Activated naive CD4-positive, alpha-beta T cell treated with anti-CD3 and anti-CD28 coated beads, Interleukin-2, amount 50 U/mL, for 72 hours (primary cell): ENCODE measurements at places on chromosomes 2 and 18.

DNA sequence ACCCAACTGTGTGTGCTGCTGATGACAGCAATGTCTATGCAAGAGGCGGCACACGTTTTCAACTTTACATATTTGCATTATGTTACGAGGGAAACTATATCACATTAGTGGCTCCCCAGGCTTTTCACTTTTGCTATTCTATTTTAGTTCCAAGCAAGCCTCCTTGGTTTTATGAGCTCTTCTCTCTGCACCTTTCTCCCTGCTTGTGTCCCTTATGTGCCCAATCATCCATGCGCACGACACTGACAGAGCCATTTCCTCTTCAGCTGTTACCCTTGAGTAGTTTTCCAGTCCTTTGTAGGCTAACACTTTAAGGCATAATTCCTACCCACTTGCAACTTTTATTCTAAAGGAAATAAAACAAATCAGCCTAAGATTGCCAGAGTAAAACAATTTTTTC lies 154.3 kb downstream of the TCF4 start:
- DNase-seq, result no peak

- no peak for DNase-seq
Observed at GRCh38 chr2:161138429-161138828, 21.8 kb upstream of the TANK start.

DNA sequence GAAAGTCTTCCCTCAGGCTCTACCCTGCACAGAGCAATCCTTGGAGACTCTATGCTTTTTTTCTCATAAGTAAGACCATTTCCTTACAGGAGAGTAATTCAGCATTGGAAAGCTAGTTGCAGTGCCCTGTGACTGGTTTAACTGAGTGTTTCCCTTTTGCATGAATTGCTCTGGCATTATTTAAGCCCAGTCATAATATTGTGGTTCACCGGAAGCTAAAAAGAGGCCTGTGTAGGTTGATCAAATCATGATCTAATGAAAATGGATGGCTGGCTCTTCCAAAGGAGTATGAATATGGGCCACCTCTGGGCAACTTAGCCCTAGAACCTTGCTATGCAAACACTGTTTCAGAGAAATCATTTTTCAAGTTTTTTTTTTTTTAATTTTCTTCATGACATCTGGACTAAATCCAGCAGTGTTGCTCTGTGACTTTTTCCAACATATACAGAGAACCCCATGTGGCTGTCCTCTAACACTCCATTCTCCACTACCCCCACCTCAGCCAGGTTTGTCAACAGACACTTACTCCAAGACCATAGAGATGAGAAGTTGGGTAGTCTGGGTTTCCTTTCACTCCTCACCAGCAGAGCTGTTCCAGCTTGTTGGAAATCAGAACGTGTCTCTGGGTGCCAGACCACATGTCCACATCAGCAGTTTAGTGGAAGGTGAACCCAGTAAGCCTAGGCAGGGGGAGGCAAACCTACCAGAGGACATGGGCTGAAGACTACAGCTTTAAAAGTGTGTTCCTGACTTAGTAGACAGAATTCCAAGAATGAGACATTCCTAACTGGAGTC lies 175.2 kb upstream of the SLC14A2 start:
- no peak for DNase-seq

DNA sequence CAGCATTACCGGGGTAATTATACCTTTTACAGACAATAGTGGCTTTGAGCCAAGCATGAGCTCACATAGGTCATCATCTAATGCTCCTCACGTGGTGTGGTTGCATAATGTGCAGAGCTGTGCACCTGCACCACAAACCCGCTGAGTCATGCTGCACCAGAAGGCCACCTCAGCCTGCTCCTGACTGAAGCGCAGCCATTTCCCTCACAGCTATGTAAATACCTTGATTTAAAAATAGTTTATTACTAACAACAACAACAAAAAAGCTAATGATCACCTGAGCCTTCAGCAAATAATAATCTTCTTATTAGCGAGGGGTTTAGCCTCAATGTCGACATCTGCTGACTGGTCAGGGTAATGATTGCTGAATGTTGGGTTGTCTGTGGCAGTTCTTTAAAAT lies 238.8 kb downstream of the MBD5 start:
- no peak for DNase-seq

DNA sequence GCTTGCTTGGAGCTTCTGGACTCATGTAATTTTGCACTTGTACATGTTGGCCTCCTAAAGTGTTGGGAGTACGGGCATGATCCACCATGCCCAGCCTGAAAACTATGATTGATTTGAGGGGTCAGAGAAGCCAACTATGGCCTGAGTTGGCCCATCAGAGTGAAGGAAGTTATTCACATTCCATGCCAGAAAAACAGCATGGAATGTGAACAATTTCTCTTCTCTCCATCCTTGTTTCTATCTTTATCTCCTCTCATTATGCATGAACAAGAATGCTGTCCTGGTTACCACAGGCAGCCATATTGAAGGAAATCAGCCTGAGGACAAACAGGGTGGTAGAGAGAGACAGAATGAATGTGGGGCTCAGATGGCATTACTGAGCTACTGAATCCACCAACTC lies 3.5 kb upstream of the CD226 start:
- no peak for DNase-seq

DNA sequence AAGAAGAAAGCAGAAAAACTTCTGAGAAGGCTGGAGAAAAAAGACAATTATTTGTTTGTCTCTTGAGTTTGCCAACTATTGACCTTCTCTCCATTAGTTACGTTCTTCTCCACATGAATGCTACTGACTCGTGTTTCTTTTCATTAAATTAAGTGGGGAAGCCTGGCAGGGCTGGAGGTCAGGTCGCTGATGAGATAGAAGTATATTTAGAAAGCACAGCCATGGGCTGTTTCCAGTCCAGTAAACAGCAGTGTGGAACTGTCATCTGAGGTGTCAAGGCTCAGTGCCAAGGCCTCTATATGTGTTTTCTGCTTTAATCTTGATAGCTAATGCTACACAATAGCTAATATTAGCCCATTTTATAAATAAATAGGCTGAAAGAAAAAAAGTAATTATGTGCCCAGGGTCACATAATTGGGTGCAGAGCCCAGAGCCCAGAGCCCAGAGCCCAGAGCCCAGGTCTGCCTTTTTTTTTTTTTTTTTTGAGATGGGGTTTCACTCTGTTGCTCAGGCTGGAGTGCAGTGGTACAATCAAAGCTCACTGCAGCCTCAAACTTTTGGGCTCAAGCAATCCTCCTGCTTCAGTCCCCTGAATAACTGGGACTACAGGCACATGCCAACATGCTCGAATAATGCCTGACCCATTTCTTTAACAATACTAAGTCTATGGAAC lies 6.3 kb downstream of the MSGN1 start:
- no peak for DNase-seq
